ENCODE measurements at places on chromosomes 1 and 21.

- peak; percentile 57 for DNase-seq
These were observed 13.1 kb downstream of the NR5A2 start for GRCh38 chr1:200040481-200041138.

DNA sequence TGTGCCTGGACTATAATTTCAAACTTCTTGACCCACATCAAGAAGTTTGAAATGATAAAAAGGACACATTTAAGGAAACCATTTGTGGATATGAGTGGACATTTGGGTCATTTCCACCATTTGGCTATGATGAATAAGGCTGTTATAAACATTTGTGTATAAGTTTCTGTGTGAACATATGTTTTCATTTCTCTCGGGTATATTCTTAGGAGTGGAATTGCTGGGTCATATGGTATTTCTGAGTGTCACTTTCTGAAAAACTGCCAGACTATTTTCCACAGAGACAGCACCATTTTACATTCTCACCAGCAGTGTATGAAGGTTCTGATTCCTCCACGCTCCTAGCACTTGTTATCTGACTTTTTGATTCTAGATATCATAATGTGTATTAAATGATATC, 50.8 kb downstream of the GPR137B start:
- DNase-seq, result no peak

DNA sequence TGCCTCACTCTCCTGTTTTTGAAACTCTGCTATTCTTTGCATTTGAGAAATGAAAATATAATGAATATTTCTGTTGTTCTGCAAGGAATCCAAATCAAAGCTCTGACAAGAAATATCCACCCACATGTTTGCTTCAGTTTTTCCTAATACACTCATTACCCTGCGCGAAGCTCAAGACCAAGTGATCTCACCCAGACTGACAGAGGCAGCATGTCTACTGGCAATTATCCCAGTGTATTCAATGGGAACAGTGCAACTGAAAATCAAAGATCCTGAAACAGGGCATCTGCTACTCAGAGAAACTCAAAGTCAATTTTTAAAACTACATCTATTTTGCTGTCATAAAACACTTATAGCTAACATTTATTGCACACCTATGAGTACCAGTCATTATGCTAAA, 321.0 kb upstream of the LRRC7 start:
- peak; percentile 3 for DNase-seq

DNA sequence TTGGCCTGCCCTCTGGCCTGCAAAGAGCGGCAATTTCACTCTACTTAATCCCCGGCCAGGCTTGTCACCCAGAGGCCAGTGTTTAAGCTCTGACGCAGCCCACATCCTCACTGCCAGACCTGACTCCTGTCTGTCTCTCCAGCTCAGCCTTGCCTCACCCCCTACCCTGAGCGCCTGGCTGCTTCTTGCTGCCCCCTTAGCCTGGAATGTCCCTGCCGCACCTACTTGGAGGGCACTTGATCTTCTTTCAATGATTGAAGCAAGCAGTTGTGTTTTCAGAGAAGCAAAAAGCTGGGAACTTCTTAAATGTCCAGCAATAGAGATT, 87.4 kb upstream of the ZBTB40 start:
- no peak for DNase-seq

DNA sequence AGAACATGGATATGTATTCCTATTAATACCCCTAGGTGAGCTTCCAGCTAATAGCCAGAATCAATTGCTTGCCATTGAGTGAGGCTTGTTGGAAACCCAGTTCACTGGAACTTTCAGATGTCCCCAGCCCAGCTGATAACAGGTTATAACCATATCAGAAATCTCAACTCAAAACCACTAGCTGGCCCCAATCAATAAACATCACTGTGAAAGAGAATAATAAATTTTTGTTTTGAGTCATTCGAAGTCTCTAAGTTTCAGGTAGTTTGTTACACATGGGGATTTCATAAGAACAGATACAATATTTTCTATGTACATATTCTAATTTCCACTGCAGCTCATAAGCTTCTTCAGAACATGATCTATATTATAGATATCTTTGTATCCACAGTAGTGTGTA, 162.9 kb upstream of the SNX7 start:
- DNase-seq, result no peak

- DNase-seq, result peak; percentile 63
These were observed 78.4 kb downstream of the SMYD3 start for GRCh38 chr1:246428542-246429308.

GRCh38 chr1:32208891-32209328, at the start of gene DCDC2B:
Gene DCDC2B, plus strand, starts transcription at chr1:32209089. Its CDS starts 5 bp downstream, at chr1:32209094.
- peak; percentile 51 for DNase-seq

DNA sequence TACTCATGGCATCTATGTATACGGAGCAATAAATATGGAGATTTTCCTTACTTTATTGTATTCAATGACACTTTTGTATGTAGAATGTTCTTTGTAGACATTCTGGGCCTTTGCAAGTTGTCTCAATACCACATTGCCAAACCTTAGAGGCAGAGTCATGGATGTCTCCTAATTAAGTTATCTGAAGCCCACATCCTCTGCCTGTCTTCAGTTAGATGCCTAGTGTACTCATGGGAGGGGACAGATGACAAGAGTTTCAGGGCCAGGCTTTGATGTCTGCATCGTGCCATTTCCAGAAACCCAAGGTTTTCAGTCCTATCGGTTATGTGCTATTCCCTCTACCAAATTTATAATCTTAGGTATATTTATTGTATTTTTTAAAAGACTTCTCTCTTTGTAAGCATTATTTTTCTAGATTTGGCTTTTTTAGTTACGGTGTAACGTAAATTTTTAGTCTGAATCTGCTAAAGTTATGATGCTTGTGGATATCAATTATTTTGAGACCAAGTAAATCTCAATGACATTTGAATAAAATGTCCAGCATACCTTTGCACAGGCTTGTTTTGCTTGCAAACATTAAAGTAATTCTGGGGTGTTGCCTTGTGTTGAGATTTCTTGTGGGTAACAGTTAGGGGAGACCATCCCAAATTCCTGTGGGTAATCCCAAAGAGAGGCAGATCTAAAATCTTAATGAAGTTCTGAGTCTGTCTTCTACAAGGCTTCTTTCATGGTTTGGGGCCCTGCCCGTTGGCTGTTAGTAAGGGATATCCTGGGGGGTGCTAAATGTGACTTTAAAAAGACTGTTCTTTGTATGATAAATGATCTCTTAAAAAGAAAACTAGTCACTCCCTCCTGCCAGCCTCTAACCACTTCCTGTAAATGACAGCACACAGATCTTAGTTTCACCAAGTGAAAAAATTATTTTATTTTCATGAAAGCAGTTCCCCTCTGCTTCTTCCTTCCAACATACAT, 8.0 kb upstream of the MACF1 start:
- DNase-seq, result peak; percentile 49

- no peak for DNase-seq
These were observed 217.8 kb downstream of the NCAM2 start for GRCh38 chr21:21216047-21216446.

All from fibroblast of pulmonary artery (primary cell).